ENCODE measurements at places on chromosomes 13 and 19.
A peak's percentile ranks its signal among the peaks of the same experiment; 100 is the strongest.

- DNase-seq, result peak; percentile 99
Measured at GRCh38 chr19:45506246-45506988, 862 bp upstream of the VASP start.

GRCh38 chr19:54871696-54872095, 2.3 kb upstream of the FCAR start:
- no peak for DNase-seq

- peak; percentile 71 for DNase-seq
Measured at GRCh38 chr19:54390942-54391577, 24.2 kb upstream of the TTYH1 start.

- DNase-seq, result no peak
Measured at GRCh38 chr13:26513931-26514330, 43.6 kb upstream of the WASF3 start.

- DNase-seq, result no peak
Measured at GRCh38 chr19:10604460-10604980, 17.4 kb upstream of the AP1M2 start.

DNA sequence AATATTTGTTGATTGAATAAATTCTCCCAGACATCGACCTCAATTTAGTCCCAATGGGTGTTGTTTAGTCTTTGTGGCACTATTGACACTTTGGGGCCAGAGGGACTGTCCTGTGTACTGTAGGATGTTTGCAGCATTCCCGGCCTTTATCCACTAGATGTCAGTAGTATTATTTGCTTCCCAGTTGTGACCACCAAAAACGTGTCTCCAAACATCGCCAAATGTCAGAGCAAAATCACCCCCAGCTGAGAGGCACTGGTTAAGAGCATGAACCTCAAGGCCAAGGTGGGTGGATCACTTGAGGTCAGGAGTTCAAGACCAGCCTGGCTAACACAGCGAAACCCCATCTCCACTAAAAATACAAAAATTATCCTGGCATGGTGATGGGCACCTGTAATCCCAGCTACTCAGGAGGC, 15.4 kb downstream of the NLRP12 start:
- DNase-seq, result no peak

- DNase-seq, result no peak
Measured at GRCh38 chr13:47184321-47184720, 287.5 kb upstream of the HTR2A start.

DNA sequence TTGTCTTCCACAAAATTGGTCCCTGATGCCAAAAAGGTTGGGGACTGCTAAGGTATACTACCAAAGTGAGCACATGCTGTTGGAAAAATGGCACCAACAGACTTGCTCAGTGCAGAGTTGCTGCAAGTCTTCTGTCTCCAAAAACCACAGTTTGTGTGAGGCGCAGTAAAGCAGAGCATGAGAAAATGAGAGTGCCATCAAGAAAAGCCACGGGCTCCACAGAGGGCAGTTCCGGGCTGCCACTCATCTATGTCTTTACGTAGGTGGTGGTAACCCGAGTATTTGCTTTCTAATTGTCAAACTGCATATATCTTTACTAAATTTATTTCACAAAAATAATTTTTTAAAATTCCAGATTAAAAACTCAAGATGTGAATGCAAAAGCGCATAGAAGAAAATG, 123.8 kb downstream of the RNF17 start:
- no peak for DNase-seq

DNA sequence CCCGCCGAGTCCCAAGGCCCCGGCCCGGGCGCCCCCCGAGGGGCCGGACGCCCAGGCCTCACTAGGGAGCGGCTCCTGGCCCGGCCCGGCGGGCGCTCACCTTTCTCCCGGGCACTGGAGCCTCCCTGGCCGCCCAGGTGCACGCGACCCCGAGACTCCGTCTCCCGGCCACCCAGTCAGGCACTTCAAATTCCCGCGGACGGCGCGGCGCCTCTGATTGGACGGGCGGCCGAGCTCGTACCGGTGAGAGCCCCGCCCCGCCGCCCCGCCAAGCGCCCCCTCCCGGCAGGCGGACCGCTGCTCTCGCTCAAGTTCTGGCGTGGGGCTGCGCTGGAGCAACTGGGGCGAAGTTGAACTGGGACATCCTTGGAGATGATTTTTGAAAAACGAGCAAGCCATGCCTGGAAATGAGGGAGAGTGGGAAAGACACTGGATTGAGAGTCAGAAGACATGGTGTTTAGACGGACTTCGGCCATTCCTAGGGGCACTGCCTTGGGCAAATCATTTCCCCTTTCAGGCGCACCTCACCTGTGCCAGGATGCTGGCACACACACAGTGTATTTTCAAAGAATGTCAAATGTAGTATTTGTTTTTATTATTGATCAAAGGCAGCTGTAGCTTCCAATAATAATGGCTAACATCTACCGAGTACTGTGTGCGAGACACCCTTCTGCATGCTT, 485.3 kb downstream of the UQCRFS1 start:
- DNase-seq, result peak; percentile 27

DNA sequence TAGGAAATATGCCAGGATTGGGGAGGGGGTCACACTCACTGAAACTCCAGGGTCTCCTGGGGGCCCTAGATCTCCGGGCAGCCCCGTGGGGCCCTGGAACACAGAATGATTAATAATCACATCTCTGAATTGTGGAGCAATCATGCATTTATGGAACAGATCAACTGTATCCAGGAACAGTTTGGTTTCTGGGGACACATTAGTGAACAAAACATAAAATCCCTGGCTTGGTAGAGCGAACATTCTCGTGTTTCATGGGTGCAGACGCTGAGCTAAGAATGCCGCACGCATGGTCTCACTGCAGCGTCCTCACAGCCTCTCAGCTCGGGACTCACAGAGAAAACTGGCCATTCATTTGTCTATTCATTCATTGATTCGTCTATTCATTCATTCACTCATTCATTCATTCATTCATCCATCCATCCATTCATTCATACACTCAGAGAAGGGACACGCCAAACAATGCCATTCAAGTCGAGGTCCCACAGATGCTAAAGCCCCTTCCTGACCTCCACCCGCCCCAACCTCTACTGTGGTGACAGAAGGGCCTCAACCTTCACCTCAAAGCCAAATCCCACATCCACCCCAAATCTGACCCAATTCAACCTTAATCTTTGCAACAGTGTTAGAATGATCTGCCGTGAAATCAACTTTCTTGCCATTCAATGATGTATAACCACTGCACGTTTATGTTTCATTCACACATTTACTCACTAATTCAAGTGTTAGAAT, 35.0 kb upstream of the OLFM2 start:
- no peak for DNase-seq

DNA sequence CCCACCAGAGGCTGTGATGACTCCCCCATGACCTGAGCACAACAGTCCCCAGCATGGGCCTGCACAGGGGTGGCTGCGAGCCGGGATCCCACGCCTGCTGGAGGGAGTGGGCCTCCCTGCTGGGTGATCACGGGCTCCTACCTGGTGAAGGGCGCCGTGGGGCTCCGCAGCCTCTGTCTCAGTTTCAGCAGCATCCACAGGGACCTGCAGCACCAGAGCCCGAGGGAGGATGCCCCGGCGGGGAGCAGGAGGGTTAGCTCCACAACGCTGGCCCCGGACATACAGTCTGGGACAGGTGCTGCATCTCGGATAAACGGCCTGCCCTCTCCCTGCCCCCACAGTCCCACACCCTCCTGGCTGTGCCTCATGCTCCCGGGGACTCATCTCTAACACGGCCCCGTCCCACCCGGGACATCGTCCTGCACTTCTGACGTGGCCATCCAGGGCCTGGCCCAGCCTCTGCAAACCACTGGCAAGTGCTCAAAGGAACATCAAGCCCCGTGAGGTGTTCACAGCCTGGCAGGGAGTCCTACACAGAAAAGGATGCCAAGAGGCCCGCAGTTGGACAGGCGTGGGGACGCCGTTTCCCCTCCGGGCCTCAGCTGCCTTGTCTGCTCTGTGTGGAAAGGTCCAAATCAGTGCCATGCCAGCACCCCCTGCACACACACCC, 10.5 kb downstream of the PEX11G start:
- DNase-seq, result no peak

- no peak for DNase-seq
Measured at GRCh38 chr19:977058-977464, 7.1 kb upstream of the WDR18 start.

DNA sequence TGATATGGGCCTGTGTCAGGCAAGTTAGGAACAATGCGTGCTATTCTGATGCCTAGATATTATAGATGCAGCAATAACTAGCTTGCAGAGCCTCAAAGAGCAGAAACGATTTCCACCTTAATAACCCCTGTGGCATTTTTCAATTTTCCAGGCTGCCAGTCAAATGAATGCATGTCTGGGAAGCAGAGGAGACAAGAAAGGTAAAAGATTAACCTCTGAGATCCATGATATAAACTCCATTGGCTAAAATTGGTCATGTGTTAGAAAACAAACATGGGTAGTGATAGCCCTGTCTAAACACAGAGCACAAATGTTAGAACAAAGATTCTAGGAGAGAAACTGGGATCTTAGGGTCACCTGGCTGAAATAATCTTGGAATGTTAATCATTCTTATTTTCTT, 811.1 kb downstream of the DIAPH3 start:
- no peak for DNase-seq

- DNase-seq, result no peak
Measured at GRCh38 chr13:70622796-70623195, 514.5 kb upstream of the KLHL1 start.

DNA sequence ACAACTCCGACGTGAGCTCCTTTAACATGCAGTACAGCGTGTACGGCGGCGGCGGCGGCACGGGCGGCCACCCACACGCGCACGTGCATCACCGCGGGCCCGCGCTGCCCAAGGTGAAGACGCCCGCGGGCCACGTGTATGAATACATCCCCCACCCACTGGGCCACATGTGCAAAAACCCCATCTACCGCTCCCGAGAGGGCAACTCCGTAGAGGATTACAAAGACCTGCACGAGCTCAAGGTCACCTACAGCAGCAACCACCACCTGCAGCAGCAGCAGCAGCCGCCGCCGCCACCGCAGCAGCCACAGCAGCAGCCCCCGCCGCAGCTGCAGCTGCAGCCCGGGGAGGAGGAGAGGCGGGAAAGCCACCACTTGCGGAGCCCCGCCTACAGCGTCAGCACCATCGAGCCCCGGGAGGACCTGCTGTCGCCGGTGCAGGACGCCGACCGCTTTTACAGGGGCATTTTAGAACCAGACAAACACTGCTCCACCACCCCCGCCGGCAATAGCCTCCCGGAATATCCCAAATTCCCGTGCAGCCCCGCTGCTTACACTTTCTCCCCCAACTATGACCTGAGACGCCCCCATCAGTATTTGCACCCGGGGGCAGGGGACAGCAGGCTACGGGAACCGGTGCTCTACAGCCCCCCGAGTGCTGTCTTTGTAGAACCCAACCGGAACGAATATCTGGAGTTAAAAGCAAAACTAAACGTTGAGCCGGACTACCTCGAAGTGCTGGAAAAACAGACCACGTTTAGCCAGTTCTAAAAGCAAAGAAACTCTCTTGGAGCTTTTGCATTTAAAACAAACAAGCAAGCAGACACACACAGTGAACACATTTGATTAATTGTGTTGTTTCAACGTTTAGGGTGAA, 6.6 kb downstream of the SLITRK5 start:
- DNase-seq, result peak; percentile 38

DNA sequence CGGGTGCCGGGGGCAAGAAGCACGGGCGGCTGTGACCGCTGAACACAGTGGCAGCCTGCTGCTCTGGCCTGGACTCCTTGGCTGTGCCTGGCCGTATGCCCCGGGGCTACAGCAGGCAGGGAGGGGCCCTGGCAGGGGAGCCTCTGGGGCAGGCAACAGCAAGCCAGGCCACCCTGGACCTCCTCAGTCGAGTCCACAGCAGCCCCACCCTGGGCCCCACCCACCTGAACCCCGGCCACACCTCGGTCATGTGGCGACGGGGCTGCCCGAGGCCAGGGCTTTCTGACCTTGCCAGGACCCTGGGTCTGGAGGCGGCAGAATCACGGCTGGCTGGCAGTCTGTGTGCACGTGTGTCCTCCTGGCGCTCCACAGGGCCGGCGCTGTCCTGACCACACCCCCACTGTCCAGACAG, 8.7 kb downstream of the CILP2 start:
- DNase-seq, result no peak

DNA sequence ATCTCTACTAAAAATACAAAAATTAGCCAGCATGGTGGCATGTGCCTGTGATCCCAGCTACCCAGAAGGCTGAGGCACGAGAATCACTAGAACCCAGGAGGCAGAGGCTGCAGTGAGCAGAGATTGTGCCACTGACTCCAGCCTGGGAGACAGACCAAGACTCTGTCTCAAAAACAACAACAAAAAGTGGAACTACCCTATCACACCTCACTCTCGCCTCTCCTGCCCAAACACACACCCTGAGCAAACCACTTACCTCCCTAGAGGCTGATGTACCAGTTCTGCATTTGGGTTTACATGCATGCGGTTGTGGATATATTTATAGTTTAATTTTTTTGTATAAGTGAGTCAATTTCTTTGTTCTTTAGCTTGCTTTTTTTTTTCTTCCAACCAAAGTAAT, 7.7 kb upstream of the PTOV1 start:
- DNase-seq, result no peak

DNA sequence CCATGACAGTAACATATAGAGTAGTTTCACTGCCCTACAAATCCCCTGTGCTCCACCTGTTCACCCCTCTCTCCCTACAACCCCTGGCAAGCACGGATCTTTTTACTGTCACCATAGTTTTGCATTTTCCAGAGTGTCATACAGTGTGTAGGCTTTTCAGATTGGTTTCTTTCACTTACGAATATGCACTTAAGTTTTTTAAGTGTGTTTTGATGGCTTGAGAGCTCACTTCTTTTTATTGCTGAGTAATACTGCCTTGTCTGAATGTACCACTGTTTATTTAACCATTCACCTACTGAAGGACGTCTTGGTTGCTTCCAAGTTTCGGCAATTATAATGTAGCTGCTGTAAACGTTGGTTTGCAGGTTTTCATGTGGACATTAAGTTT, 175.1 kb downstream of the ITGBL1 start:
- DNase-seq, result no peak

GRCh38 chr19:35212241-35212640, 16.3 kb downstream of the FAM187B start:
- DNase-seq, result no peak

DNA sequence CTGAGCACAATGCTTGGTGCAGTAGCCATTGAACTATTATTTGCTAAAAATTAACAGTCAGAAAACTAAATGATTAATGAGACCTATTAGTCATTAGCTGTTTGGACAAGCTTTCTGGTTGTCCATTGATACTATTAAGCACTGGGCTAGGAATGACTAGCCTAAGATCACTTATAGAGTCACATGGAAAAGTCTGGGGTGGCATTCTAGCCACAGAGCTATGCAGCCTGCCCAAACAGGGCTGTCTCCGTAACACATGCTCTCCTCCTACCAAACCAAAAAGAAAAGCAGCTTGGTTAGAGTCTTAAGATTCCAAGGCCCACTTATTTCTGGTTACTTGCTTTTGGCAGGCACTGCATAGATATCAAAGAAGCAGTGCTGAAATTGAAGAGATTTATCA, 193.5 kb upstream of the NBEA start:
- DNase-seq, result no peak

Measured in activated CD8-positive, alpha-beta memory T cell treated with anti-CD3 and anti-CD28 coated beads, Interleukin-2, amount 50 U/mL, for 4 hours (primary cell).